ENCODE measurements at places on chromosomes 7 and 10.

DNA sequence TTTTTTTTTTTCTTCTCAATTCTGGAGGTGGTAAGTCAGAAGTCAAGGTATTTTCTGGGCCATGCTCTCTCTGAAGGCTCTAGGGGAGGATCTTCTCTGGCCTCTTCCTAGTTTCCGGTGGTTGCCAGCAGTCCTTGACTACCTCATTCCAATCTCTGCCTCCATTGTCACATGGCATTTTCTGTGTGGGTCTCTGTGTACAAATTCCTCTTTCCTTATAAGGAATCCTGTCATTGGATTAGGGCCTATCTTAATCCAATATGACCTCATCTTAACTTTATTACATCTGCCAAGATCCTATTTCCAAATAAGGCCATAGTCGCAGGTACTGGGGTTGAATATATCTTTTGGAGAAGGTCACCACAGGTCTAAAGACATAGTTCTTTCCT lies 129.3 kb upstream of the PRR15 start:
- DNase-seq, result no peak

DNA sequence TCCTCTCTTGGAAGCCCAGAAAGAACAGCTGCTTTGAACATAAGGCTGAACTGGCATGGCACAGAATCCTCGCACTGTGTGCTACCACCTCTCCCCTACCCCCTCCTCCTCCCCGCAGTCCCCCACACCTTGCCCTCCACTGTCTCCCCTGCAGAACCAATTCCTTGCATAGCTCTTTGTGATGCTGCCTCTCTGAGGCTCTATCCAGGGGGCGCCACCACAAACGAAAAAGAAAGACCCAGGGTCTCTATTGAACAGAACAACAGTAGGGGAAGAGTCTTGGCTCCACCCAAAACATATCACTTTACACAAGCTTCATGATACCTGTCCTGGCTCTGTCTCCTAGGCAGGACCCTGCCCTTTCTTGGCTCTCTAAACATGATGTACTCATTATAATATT lies 26.2 kb upstream of the EBLN1 start:
- no peak for DNase-seq

GRCh38 chr7:31955021-31955420 lies 115.2 kb downstream of the PDE1C start:
- no peak for DNase-seq

GRCh38 chr10:28664369-28664740 lies 13.0 kb upstream of the BAMBI start:
- DNase-seq, result no peak

- no peak for DNase-seq
Observed at GRCh38 chr10:21572578-21572977, 38.5 kb downstream of the MLLT10 start.

DNA sequence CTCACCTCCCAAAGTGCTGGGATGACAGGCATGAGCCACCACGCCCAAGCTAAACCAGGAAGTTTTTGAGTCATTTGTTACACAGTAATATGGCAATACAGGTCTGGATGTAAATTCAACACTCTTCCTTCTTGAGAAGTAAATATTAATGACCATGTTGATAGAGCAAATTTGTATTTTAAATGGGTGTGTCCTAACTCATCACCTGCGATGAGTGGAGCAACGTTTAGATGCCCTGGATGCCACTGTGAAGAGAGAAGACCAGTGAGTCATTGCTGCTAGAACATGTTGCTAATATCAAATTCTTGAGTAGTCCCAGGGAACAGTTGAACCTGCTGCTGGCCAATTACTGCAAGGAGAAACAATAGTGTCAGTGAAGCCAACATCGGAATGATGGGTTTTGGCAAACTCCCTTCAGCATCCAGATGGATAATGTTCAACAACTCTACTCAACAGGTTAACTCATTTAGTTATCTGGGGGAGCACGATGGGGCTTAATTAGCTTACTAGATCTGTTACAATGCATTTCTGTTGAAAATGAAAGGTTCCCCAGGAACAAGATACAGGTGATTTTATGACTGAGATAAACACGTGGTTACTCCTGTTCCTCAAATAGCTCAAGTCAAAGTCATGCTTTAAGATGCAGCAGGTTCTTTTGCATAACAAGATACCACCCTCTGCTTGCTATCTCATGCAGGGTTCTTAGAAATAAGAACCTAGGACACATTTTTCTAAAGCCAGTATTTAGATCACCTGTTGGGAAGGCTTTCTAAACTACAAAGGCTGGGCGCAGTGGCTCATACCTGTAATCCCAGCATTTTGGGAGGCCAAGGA lies 146.8 kb downstream of the CALN1 start:
- DNase-seq, result no peak

- DNase-seq, result no peak
Observed at GRCh38 chr7:5462216-5462615, 38.6 kb upstream of the TNRC18 start.

DNA sequence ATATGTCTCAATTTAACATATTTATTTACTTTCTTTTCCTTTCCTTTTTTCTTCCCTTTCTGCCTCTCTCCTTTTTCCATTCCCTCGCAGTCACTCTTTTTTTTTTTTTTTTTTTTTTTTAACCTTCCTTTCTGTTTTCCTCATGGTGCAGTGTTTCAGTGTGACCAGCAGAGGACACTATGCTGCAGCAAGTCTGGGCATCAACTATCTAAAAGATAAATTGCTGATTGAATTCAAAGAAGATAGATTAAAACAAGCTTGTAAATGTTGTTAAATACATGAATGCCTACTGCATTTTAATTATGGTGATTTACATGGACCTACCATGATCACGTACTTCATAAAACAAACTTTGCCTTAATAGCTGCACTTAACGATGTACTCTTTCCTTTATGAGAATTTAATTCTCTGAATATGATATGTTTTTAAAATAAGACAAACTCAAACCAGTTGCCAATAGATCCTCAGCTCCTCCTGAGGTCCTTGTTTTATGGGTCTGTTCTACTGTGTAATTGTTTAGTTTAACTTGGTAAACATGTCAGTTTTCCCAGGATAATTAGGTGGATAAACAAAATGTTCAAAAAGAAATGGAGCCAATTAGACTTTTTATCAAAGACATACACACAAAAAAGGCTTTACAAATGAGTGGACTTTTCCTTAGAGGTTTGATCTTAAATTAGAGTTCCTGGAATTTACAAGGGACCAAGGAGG lies 101.0 kb upstream of the AGR3 start:
- peak; percentile 22 for DNase-seq

DNA sequence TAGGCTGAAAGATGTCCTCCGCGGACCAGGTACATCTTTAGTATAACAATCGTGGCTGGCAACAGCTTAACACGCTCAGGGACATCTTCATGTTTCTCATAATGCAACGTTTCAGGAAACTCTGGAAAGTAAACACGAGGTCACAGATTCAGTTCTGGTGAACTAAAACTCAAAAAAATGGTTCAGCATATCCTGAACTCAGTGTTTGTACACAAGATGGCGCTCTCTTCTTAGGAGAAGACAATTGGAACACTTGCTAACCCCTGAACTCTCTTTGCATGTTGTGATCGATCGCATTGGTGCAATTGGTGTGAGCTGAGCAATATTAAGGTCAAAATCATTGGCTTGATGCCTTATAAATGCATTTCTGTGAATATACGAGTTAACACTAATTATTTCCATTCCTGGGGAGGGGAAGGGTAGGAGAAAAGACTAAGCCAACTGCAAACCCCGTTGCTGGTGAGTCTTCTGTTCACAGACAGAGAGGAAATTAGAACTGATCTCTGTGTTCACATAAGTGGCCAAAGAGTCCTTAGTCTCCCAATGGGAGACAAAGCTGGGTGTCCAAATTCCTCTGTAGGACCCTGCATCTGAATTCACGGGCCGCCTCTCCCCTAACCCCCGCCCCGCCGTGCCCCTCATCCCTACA lies 52.6 kb upstream of the FAM180A start:
- DNase-seq, result peak; percentile 22

DNA sequence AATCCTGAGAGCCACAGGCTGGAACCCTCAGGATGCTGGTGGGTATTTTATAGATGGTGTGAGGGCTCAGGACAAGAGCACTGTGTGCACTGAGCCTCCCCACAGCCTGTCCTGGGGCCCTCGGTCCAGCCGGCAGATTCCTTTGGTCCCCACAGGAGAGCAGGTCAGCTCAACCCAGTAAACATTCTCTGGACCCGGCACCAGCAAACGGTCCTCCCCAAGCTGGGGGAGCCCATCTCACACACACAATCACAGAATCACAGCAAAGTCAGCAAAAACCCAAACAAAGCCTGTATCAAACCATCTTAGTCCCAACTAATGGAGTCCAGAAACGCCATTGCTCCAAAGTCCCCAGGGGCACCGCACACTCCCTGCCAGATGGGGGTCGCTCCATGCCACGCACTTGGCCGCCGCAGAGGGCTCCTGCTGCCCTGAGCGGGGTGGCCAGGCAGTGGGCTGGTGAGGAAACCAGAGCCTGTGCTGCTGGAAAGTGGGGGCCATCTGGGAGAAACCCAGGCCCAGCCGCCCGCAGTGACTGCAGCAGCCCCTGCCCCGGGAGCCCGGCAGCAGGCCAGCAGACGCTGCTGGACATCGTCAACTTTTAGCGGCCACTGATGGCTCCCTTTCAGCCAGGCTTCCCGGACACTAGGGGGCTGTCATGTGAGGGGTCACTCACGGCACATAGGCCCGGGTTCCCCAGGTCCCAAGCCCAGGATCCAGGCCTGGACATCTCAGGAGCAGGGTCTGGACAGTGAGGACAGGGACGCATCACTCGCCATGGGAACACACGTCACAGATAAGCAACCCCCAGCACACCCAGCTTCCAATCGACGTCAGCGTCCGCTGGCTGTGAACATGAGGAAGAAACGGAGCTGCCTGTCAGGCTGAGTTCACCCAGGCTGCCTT lies 52.6 kb downstream of the DPYSL4 start:
- no peak for DNase-seq

- no peak for DNase-seq
Observed at GRCh38 chr7:147903536-147904218, 686.9 kb upstream of the C7orf33 start.

- no peak for DNase-seq
Observed at GRCh38 chr7:9029681-9030530, 596.5 kb downstream of the NXPH1 start.

- DNase-seq, result no peak
Observed at GRCh38 chr10:112741830-112742402, 208.1 kb upstream of the TCF7L2 start.

GRCh38 chr7:91533996-91534395 lies 269.8 kb downstream of the FZD1 start:
- DNase-seq, result no peak

GRCh38 chr7:158782761-158783401 lies 46.4 kb downstream of the ESYT2 start:
- no peak for DNase-seq

- DNase-seq, result no peak
Observed at GRCh38 chr7:90574820-90575187, 21.3 kb upstream of the CDK14 start.

DNA sequence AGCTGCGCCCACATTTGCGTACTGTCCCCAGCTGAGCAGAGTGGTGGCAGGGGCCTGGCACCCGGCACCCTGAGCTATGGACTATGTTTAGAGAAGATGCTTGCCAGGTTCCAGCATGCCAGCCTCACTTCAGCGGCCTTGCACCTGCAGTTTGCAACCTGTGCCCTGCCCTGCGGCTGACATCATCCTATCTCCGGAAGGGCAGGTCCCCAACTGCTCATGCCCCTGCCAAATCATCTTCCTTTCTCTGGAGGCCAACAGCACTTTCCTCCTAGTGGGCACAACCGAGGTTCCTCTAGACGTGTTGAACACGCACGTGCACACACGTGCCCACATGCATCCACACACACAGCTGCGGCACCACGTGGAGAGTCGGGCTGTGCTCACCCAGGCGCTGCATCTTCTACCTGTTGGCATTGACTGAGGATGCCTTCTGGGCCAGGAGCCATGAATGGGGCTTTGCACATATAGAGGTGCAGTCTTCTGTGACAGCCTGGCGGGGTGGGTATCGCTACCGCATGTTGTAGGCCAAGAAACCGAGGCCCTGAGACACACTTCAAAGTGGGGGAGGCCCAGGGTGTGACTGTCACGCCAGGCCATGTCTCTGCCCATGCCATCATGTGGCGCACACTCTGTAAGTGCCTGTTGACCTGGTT lies 24.5 kb downstream of the CNPY1 start:
- DNase-seq, result no peak

DNA sequence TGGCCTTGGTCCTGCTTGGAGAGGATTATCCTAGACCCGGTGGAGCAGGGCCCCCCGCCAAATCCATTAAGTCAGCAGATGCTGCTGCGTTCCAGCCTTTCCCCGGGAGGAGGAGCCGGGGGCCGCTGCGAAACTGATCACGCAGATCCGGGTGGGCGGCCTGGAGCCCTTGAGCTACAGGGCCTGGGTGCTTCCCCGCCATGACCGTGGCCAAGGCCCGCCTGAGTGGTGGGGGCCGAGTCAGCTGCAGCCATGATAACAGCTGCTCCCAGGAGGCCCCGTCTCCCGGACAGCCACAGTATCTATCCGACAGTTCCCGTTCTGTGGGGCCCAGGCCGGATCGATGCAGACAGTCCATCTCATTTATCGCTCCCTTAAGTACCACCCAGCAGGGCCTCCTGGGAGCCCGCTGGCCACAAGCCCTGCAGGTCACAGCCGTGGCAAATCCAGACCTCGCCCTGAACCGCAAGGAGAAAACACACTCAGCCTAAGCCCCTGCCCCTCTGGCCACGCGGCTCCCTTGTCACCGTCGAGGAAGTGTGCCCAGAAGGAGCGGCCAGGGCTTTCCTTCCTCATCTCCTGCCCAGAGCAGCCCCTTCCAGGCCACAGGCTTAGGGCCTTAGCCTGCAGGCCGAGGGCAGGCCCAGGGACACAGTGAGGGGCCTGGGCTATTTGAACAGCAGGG lies 34.4 kb upstream of the SLC29A4 start:
- DNase-seq, result no peak

- peak; percentile 66 for DNase-seq
Observed at GRCh38 chr7:94510582-94511496, 1.2 kb downstream of the CASD1 start.

DNA sequence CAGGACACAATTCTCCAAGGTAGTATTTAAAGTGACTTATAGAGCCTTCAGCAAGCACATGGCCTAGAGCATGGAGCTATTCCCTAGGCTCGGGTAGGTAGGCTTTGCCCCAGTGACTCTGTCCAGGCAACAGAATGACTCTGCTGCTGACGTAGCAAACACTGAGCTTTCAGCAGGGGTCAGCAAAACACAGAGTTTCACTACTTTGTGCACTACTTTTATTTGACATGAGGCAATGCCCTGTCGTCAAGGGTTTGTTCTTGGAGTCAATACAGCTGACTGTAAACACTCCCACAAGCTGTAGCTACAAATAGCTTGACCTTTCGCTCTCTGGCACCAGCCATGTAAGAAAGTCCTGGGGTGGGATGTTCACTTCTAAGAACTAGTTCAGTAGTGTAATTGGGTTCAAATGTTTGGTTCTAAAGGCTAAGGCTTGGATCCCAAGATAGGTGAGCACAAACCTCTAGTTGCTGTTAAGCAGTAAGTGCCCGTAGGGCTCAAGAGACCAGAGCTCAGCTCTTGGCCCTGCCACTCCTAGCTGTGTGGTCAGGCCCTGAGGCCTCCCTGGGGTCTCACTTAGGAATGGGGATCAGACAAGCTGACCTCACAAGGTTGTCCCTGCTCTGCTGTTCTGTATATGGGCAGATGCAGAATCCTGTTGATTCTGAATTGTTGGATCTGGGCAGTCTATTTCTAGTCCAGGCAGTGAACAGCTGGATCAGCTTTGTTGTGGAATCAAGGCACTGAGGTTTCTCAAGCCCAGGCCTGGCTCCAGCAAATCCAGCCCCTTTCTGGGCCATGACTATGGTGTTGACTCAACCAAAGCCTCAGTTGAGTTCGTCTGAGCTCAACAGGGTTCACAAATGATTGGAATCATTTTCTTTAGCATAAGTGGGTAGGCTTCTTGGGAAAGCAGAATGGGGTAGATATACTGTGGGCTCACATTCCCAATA lies 10.7 kb downstream of the NODAL start:
- no peak for DNase-seq

GRCh38 chr10:75014516-75015230 lies 96.8 kb upstream of the SAMD8 start:
- DNase-seq, result no peak

All from activated T-cell treated with anti-CD3 and anti-CD28 coated beads, Interleukin-2, amount 50 U/mL, for 48 hours (primary cell).